ENCODE measurements at places on chromosomes 4 and X. TPM values are rescaled to one million over a fixed set of nuclear protein-coding genes. Genes with fewer than 3 reads are reported as not detected.

TEC gene
- 1.8 TPM for total RNA-seq

ZFX gene
- 45.9 TPM for total RNA-seq

MAGEA3 gene
- not detected for total RNA-seq

TECRL gene
- not detected for total RNA-seq

CT45A3 gene
- not detected for total RNA-seq

SYP gene
- 1.4 TPM for total RNA-seq

PABPC1L2A gene
- not detected for total RNA-seq

SEL1L3 gene
- 62.0 TPM for total RNA-seq

CT83 gene
- not detected for total RNA-seq

SOWAHD gene
- total RNA-seq = 2.1 TPM

Measured in activated naive CD4-positive, alpha-beta T cell treated with anti-CD3 and anti-CD28 coated beads, Interleukin-2, amount 10 ng/mL, durations not matched to agents 5 hours and 36 hours (primary cell).